ENCODE measurements at places on chromosomes 13 and 19.

DNA sequence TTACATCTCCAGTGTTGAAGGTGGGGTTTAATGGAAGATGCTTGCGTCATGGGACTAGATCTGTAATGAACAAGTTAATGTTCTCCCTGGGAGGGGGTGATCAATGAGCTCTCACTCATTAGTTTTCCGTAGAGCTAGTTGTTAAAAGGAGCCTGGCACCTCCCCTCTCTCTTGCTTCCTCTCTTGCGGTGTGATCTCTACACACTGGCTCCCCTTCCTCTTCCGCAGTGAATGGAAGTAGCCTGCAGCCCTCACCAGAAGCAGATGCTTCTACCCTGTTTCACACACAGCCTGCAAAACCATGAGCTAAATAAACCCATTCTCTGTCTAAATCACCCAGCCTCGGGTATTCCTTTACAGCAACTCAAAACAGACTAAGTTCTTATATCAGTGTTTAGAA lies 318.8 kb downstream of the SLITRK1 start:
- no peak for DNase-seq

DNA sequence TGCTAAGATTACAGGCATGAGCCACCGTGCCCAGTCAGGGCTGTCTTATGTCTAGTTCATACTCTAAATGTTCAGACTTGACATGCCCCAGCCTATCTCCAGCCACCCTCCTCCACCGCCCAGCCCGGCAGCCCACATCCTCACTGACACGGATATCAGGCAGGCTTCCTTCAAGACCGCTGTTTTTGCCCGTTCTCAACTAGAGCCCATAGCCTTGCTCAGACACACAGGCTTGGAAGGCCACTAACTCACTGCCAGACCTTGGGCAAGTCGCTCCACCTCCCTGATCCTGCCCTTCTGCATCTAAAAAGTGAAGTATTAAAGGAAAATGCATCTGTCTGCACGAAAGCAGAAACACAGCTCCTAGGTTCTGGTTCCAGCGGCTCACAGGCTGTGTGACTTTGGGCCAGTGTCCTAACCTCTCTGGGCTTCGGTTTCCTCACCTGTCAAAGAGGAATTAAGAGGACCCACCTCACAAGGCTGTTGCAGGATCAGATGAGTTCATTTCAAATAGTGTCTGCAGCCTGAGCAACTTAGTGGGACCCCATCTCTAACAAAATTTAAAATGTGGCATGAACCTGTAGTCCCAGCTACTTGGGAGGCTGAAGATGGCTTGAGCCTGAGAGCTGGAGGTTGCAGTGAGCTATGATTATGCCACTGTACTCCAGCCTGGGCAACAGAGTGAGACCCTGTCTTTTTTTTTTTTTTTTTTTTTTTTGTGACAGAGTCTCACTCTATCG lies 14.5 kb upstream of the CERS4 start:
- DNase-seq, result no peak

GRCh38 chr19:46901701-46902401 lies 41.1 kb downstream of the ARHGAP35 start:
- no peak for DNase-seq

- no peak for DNase-seq
Measured at GRCh38 chr13:106989876-106990275, 421.9 kb upstream of the ARGLU1 start.

- peak; percentile 96 for DNase-seq
Measured at GRCh38 chr13:110712081-110712848, 1.2 kb upstream of the ING1 start.

DNA sequence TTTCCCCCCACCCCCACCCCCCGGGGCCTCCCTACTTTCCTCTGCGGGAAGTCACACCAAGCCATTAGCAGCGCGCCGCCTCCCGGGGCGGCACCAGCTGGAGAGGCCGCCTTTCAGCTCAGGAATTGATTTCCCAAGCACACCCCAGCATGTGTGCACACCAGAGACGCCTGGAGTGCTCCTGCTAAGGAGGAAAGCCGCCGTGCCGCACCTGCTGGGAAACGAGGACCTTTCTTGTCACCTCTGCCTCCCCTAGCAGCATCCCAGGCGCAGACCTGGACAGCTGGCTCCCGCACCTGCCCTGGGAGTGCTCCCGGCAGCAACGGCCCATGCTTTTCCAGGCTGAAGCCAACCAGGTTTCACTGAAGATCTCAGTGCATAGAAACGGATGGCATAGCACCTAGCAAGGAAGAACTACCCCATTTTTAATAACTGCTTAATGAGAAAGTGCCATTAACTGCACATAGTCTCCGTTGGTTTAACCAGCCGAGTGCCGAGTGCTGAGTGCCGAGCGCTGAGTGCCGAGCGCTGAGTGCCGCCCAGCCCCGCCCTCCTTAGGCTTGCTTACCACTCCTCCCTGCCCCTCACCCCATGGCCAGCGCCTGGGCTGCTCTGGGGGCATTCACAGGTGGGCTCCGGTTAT lies 165.0 kb downstream of the USP12 start:
- peak; percentile 39 for DNase-seq

- no peak for DNase-seq
Measured at GRCh38 chr13:34124666-34125306, 306.8 kb downstream of the RFC3 start.

GRCh38 chr19:34734537-34735103 lies 577 bp downstream of the ZNF181 start:
- DNase-seq, result no peak

DNA sequence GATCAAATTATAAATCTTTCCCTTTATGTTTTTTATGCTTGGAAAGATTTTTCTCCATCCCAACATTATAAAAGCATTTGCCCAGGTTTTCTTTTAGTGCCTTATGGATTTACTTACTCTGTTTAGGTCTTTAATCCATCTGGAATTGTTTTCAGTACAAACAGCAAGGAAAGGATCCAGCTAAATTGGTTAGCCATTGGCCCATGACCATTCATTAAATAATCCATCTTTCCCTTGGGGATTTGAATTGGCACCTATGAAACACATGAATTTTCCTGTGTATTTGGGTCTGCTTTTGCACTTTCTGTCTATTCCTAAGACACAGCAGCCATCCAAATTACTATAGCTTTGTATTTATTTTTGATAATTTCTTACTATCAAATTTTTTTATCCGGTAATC lies 28.8 kb upstream of the SHKBP1 start:
- DNase-seq, result no peak

DNA sequence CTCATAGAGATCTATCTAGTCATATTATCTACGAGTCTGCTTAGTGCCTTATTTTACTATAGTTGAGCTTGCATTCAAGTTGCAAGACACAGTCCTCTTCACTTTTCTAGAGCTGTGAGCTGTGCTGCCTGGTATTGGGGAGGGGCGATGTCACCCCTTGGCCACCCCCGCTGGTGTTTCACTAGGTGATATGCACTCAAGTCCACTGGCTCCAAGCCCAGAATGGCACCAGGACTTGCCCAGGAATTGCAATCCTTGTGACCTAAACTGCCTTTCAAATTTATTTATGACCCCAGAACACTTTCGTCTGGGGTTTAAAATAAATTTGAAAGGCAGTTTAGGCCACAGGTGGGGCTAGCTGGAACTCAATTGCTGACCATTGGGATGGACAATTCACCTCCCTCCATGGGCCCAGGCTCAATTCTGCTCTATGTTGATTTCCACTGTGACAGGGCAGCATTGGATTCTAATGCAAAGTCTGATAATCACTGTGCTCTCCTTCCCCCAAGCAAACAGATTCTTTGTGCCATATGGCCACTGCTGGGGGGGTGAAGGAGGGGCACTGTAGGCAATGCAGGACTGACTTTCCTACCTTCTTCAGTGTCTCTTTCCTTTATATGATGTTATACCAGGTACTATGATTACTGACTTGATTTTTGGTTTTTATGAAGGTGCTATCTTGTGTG lies 1244.2 kb upstream of the MIR17HG start:
- DNase-seq, result no peak

GRCh38 chr19:30388819-30389218 lies 16.6 kb downstream of the ZNF536 start:
- no peak for DNase-seq

GRCh38 chr19:9427941-9428340 lies 7.4 kb downstream of the ZNF266 start:
- no peak for DNase-seq

DNA sequence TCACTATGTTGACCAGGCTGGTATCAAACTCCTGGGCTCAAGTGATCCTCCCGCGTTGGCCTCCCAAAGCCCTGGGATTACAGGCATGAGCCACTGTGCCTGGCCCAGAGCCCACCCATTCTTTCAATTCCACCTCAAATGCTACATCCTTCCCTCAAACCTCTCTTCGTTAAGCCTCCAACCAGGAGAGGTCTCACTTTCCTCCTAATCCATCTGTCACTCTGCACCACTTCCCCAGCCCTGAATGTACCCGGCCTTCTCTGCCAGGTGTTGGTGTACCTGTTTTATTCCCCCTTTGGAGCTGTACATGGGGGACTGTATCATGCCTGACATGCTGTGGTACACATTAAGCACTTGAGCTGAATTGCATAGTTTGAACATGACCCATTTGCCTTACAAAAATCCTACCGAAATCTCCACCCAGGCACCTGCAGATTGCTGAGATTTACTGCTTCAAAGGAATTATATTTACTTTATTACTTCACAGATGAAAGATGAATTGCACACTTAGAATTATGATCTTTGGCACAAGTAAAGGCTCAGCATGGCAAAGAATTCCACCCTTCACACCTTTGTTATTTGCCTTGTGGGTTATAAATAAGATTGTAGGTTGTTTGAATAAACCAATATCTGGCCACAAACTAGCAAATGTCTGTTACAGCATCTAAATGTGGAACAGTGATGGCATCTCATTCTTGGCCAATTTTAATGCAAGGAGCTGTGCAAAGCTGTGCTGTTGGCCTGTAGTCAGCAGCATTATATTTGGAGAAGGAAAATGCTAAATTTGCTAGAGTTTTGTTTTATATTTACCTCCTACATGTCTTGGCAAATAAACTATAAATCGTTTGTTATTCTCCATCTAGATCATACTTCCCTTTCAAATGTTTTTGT lies 15.6 kb upstream of the WASF3 start:
- DNase-seq, result no peak

DNA sequence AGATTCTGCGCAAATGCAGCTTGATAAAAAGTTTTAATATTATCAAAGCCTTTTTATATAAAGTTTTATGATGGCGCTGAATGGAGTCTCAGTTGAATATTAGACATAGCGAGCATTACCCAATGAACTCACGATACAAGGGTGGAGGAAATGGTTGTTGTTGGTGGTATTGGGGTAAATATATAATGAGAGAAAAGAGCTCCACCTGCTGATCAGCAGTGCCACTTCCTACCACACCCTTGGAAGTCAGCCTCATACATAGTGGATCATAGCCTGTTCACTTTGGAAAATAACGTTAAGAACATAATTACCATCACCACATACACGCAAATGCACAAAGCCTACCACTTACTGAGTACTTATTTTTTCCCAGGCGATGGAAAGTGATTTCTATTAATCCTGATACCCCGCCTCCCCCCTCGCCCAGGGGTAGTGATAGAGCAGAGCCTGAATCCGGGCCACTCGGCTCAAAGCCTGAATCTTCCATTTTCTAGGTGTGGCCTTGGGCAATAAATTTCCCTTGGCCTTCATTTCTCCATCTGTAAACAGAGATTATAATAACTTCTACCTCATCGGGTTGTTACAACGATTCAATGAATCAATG lies 358.3 kb downstream of the KLF5 start:
- DNase-seq, result no peak

Data from femur (tissue), 1 donor.